ENCODE measurements at places on chromosomes 4 and X.

DNA sequence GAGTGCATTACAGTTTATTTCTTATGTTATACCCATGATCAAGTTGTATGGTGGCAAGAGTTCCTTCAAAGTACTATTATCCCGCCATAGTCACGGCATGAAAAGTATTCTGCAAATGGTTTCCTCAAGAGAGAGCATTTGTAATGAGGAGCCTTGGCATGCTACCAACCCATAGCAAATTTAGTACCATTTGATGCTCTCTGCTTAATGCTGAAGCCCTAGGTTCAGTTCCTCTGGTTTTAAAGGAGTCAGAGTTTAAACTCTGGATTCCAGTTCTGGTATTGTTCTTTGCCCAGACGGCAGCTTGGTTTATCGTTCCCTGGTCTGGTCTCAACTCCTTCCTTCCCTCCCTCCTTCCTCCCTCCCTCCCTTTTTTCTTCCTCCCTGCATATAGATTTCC, 371.3 kb downstream of the BMPR1B start:
- no peak for DNase-seq

DNA sequence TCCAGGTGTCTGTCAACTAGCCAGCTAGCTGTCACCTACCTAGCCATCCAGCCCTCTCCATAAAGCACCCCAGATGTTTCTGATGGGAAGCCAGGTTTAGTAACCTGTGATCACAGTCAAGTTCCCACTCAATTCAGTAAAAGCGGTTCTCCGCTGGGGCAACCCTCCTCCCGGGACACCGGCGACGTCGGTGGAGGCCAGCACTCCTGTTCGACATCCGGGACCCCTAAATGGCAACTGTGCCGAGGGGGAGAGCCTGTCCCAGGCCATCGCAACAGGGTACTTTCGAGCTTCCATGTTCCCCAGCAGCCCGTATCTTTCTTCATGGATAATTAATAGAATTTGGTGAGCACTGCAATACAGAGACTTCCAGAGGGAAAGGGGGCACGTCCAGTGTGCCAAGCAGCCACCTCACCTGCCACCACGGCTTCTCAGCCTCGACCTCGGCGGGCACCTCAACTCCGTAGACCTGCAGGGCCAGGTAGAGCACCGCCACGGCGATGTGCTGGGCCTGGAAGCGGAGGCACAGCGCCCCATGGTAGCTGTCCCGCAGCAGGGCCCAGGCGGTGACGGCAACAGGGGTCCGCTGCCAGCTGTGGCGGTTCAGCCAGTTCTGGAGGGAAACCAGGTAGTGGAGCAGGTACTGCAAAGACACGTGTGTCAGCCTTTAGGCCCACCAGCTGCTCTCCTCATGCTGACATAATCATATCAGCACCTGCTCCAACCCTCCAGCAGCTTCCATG, 6.7 kb downstream of the CCNQ start:
- DNase-seq: no peak

- DNase-seq: no peak
Measured at GRCh38 chrX:9367421-9367820, 97.4 kb upstream of the TBL1X start.

DNA sequence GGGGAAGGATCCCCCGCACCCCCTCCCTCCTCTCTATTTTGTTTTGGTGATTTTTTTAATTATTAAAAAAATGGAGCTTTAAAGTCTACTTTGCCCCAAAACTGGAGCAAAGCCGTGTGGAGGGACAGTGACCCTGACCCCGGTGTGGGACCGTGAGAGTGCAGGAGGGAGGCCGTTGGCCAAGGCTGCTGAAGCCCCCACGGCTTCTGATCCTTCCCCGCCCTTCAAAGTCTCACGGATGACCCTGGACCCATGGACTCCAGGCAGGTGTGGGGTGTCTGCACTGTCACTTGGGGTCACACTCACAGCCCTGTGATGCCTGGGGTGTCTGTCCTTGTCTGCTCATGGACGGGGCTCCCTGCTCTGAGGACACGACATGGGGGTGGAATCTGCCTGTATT, 133.3 kb downstream of the CPZ start:
- no peak for DNase-seq

DNA sequence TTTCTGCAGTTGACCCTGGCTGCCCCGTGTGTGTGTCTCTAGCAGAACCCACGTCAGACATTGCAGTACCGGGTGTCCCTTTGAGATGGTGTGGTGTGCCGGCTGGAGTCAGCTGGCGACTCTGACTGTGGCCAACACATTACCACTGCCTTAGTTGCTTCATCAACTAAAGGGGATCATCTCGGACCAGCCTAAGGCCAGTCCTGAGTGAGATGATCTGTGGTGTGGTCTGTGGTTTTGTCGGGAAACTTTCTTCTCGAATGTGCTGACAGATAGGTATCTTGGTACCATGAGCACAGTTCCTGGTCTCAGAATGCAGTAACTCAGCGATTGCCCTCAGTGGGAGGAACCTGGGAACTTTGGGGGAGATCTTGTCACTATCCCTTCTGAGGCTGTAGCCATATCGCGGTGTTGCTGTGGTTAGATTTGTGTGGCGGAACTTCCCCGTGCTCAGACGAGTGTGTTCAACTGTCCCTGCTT, 15.8 kb downstream of the TBC1D14 start:
- DNase-seq: no peak

DNA sequence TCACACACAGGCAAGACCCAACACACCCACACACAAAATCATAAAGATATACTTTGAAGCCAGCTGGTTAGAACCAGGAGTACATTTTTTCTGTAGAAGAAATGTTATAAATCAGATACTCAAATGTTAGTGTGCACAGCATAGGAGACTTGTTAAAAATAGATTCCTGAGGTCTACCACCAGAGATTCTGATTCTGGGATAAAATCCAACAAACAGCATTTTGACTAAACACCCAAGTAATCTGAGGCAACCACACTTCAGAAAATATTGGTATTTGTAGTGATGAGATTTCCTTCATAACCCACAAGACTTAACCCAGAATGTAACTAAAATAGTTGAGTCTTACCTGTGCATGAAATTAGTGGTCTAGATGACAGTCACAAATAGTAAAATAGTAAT, 301.8 kb downstream of the HNRNPD start:
- DNase-seq: no peak

DNA sequence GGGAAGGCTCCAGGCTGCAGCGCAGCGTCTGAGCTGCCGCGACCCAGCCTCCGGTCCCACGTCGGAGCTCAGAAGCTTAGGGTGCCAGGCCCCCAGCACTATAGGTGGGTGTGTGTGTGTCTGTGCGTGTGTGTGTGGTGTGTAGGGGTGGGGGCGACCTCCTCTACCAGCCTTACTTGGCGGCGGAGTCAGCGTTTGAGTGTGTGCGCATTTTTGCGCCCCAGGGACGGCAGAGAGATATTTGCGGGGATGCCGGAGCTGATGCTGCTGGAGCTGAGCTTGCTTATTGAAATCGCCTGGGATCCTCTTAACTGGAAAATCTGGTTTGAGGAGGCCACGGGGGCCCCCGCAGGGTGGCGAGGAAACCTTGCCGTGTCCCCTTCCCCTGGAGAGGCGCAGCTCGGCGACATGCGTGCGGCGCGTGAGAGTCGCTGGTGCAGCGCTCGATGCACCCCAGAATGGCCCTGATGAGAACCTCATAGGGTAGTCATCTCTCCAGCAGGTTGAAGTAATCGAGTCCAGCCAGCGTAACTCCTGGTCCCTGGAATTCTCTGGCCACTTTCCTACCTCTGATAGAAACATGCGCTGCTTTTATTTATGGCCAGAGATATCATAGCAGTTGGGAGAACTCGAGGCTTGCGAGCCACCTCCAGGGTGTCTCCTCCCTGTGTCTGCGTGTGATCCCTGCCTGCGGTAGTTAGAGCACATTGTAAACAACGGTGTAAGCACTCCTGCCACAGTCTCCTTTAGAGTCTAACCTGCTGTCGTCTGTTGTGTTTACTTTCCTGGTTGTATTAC, 2.7 kb downstream of the ADGRL3 start:
- DNase-seq: no peak

DNA sequence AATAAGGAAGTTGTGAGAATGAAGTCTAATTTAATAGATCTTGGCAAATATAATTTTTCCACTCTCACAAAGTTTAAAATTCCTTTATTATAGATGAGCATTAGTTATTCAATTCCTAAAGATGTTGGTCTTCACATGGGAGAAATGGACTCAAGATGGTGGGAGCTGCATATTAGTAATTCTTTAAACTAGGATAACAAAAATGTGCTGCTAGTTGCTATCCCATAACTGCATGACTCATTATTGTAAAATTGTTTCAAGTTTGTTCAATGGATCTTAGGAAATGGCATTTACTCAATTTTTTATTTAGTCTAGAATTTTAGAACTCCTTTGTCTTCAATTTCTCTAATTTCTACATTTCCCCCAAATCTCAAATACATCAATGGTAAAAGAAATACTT, 155.8 kb downstream of the ATP10D start:
- no peak for DNase-seq

DNA sequence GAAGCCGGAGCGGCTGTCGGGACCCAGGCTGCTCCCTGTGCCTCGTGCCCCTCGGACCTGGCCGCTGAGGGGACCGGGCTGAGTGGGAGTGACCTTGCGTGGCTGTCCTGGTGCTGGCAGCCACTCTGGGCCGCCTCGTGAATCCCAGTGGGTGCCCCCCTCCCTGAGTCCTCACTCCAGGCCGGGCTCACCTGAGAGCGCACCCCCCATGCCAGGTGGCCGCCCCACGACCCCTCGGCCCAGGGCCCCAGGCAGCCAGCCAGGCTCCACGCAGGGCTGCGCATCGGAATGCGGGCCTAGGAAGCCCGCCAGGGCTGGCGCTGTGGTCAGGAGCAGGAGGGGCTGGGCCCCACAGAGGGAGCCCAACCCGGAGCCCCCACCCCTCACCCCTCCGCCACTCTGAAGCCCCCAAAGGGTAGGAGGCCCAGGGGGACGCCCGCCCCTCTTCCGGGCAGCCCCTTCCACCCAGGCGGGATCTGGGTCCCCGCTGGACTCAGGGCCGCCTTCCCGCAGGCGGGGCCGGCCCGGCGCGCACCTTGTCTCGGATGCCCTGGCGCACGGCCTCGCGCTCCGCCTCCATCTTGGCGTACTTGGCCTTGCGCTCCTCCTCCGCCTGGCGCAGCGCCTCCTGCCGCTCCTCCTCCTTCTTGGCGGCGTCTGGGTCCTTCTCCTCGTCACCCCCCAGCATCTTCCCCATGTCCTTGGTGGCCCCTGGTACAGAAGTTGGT, 33.9 kb downstream of the CPLX1 start:
- DNase-seq: no peak

GRCh38 chr4:38791010-38791409, 8.2 kb upstream of the TLR10 start:
- no peak for DNase-seq

- DNase-seq: no peak
Measured at GRCh38 chr4:186144198-186144945, 39.9 kb downstream of the FAM149A start.

GRCh38 chr4:113832803-113833202, 71.3 kb upstream of the CAMK2D start:
- DNase-seq: no peak

GRCh38 chr4:89753601-89754066, 83.3 kb downstream of the SNCA start:
- no peak for DNase-seq

GRCh38 chr4:78565971-78566372, 14.4 kb downstream of the ANXA3 start:
- DNase-seq: no peak

DNA sequence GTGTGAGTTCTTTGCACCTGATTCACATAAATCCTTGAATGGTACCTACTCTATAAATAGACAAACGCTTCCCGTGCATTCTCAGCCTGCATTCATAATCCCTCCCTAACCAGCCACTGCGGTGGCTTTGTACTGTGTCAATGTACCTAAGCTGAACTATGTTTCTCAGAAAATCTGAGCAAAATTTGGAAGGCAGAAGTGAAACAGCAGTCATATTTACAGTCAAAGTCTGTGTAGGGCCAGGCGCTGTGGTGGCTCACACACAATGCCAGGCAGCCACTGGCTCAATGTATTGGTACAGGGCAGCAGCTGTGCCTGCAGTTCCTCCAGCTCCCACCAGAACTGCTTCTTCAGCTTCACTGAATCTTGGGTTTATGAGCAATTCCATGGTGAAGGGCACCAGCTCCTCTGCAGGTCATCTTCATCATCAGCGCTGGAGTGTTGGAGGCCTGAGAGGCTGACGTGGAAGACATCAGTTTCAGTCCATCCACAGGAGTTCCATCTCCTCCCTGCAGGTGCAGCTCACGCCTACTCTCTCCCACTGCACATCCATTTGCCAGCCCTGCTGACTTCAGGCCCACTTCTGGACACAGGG, 32.3 kb upstream of the IRF2 start:
- DNase-seq: no peak

GRCh38 chrX:78658845-78659744, at the start of gene RTL3:
Gene RTL3, minus strand, starts transcription at chrX:78659328. Its CDS starts 908 bp downstream, at chrX:78658420.
- DNase-seq: no peak

GRCh38 chr4:54543088-54543795, 114.5 kb upstream of the KIT start:
- DNase-seq: no peak

DNA sequence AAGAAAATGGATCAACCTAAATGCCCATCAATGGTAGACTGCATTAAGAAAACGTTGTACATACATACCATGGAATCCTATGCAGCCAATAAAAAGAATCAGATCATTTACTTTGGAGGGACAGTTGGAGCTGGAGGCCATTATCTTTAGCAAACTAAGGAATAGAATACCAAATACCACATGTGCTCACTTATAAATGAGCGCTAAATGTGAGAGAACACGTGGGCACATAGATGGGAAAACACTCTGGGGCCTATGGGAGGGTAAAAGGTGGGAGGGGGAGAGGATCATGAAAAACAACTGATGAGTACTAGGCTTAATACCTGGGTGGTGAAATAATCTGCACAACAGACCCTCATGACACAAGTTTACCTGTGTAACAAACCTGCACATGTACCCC, 1729.9 kb upstream of the PCDH10 start:
- no peak for DNase-seq

Measured in iPS DF 6.9 (cell line).